ENCODE measurements at places on chromosomes 12 and 14. TPM values are rescaled to one million over a fixed set of nuclear protein-coding genes. Genes with fewer than 3 reads are reported as not detected.

CRIP2 gene
- total RNA-seq: 280 TPM

DNA sequence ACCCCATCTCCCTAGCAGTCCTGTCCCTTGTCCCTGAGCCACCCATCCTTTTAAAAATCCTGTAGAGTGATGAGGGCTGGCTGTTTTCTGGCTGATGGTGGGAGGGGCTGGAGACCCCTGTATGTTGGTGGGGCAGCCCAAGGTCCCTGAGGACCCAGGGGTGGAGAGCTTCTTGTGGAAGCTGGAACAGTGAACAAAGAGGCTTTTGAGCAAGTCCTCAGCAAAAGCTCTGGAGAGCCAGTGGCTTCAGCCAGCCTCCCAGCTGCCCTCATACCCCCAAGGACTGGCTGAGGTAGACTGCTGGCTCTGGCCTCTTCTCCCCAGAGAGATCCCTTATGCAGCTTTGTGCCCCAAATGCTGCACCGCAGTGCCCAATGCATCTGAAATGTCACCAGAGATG, 29.2 kb upstream of the COL2A1 start:
- no peak overlapping the region for H3K27ac ChIP-seq
- peaks cover 6% of the 10 kb centered on the region for H3K4me1 ChIP-seq
- no peak for DNase-seq

DNA sequence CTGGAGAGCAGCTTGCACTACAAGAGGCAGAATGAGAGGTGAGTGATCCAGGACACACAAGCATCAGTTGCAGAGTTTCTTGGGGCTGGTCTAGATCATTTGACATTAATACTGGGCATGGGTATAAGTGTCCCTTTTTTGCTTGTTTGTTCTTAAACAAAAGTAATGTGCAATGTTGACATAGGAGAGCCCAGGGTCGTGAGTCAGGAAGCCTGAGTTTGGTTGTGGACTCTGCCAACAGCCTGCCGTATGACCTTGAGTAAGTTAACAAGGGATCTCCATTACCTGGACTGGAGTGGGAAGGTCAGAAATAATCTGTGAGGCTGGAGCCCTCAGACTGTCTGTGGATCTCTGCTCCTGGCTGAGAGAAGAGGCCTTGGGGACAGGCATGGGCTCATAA, 170.3 kb downstream of the KCNA5 start:
- no peak overlapping the region for H3K4me3 ChIP-seq
- DNase-seq: no peak
- H3K36me3 ChIP-seq: no peaks in the 10 kb centered on the region
- H3K27me3 ChIP-seq: no peaks in the 10 kb centered on the region
- H3K4me1 ChIP-seq: no peaks in the 10 kb centered on the region

- peak overlapping the region; percentile 96 for H3K4me3 ChIP-seq
Measured at GRCh38 chr12:110743571-110744093, 941 bp upstream of the PPP1CC start.

GRCh38 chr12:57837864-57838562, 8.5 kb downstream of the CTDSP2 start:
- no peaks in the 10 kb centered on the region for H3K36me3 ChIP-seq
- H3K27ac ChIP-seq: peak overlapping the region; percentile 83
- H3K27me3 ChIP-seq: no peaks in the 10 kb centered on the region
- H3K4me3 ChIP-seq: no peak overlapping the region
- H3K4me1 ChIP-seq: peaks cover 93% of the 10 kb centered on the region

DNA sequence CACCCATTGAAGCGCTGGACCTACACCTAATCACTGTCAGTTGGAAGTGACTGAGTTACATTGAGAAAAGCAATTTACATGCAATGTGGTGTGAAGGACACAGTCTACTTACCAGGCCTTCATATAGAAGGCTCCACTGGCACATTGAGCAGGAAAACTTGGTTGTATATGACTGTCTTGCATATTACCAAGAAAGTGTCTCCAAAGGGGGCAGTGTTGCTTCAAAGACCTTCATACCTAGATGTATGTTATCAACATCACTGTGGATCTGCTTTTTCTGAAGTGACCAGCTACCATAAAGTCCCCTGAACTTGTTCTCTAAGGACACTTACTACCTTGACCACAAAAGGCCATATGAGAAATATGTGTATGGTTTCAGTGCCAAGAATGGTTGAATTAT, 64.1 kb downstream of the NELL2 start:
- H3K4me1 ChIP-seq: no peaks in the 10 kb centered on the region
- no peaks in the 10 kb centered on the region for H3K36me3 ChIP-seq

All from Panc1 (cell line).